ENCODE measurements at places on chromosomes 2 and 18. TPM values are rescaled to one million over a fixed set of nuclear protein-coding genes. Genes with fewer than 3 reads are reported as not detected.

DNA sequence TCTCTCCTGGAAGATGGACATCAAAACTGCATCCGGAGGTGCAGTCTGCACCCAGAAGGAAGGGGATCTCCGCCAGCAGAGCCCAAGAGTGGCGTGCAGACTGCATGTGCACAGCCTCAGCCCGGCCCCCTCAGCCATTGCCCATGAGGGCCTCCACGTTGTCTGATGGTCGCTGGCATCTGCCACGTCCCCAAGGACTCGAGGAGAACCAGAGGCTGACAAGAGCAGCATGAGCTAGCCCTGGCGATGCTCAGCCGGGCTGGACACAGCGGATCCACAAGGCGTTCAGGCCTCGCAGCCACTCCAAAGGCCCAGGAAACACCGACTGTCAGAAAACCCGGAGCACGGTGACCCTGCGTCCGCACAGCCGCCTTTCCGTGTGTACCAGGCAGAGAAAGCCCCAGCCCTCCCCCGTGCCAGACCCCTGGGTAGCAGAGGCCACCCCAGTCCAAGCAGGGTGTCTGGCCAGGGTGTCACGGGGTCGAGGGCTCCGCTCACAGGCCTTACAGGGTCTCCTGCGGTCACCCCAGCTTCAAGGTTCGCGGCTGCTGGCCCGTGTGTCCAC is 48.3 kb downstream of the SLC66A2 start:
- no peak for DNase-seq
- no peak overlapping the region for H3K4me3 ChIP-seq
- no peaks in the 10 kb centered on the region for H3K4me1 ChIP-seq

- DNase-seq, result no peak
- no peaks in the 10 kb centered on the region for H3K36me3 ChIP-seq
- peaks cover 2% of the 10 kb centered on the region for H3K27me3 ChIP-seq
- H3K27ac ChIP-seq, result no peak overlapping the region
- H3K4me1 ChIP-seq, result no peaks in the 10 kb centered on the region
- no peak overlapping the region for H3K4me3 ChIP-seq
Observed at GRCh38 chr2:23480957-23481797, 96.2 kb downstream of the KLHL29 start.

DNA sequence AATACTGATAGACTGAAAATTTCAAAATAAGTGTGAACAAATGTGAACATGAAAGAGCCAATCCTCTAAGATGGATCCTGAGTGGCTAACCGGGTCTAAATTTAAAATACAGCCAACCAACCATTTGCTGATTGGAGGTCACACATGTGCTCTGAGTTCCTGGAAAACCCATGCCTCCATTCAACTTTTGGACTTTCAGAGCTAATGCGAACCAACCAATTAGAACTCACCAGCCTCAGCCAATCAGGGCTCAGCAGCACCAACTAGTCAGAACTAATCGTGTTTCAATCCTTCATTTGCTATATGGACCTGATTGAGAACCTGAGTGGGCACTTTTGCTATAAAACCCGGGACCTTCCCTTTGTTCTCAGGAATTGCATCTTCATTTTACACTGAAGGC is 111.5 kb downstream of the MEP1B start:
- no peak overlapping the region for H3K27ac ChIP-seq
- no peak for DNase-seq
- no peaks in the 10 kb centered on the region for H3K27me3 ChIP-seq
- H3K36me3 ChIP-seq, result no peaks in the 10 kb centered on the region

DNA sequence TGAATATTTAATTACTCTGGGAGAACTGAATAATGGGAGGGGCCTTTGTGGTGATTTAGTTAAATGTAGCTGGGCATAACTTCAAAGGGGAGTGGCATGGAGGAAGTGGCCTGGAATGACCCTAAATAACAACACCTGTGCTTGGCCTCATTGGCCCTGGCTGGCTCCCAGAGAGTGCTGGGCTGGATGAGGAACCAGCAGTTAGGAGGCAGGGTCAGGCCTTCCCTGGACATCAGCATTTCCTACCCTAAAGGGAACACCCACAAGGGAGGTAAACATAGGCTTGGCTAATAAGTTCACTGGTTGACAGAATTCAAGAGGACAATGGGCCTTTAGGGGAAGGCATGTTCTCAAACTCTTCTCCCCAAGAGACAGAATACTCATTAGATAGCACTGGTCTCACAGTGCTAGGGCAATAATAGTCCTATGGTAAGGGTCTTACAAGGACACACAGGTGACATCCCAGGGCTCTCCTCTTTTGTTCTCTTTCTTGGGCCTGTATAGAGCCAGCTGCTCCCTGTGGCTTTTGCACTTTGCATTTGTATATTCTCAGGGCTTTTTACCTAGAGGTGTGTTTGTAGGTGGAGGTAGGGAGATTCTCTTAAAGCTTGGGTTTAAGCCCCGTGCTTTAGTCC is 106.8 kb downstream of the ZNF519 start:
- no peak overlapping the region for H3K27ac ChIP-seq
- no peak overlapping the region for H3K4me3 ChIP-seq
- H3K36me3 ChIP-seq, result no peaks in the 10 kb centered on the region
- no peaks in the 10 kb centered on the region for H3K27me3 ChIP-seq
- no peaks in the 10 kb centered on the region for H3K4me1 ChIP-seq

GRCh38 chr2:134628453-134628852 is 90.3 kb downstream of the TMEM163 start:
- no peak overlapping the region for H3K4me3 ChIP-seq
- H3K27me3 ChIP-seq, result no peaks in the 10 kb centered on the region
- no peaks in the 10 kb centered on the region for H3K36me3 ChIP-seq
- no peaks in the 10 kb centered on the region for H3K4me1 ChIP-seq
- no peak overlapping the region for H3K27ac ChIP-seq
- no peak for DNase-seq

DNA sequence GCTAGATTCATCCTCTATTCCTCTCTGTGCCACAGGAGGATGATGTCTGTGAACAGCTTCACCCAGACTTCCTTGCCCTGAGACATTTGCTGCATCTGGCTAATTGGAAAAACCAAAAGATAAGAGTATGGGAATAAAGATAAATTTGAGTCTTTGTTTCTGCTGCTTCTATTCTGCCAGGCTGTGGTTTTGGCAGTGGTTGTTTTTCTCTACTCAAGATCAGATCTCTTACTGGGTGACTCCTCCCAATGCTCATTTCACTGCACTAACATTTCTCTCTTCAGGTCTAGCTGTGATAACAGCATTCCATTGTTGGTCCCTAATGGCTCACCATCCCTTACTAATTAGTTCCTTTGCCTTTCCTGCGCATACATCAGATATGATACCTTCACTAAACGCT is 89.5 kb downstream of the CALCRL start:
- no peak overlapping the region for H3K27ac ChIP-seq
- H3K4me1 ChIP-seq, result peaks cover 15% of the 10 kb centered on the region
- no peak for DNase-seq
- H3K27me3 ChIP-seq, result no peaks in the 10 kb centered on the region

- no peaks in the 10 kb centered on the region for H3K36me3 ChIP-seq
- no peak within 1 kb of the TSS for H3K4me3 ChIP-seq
- no peak for DNase-seq
- no peaks in the 10 kb centered on the region for H3K27me3 ChIP-seq
Observed at GRCh38 chr18:54828281-54828881, at the start of gene RAB27B. Gene RAB27B, plus strand, starts transcription at chr18:54828477. Its CDS starts 49,109 bp downstream, at chr18:54877586.

DNA sequence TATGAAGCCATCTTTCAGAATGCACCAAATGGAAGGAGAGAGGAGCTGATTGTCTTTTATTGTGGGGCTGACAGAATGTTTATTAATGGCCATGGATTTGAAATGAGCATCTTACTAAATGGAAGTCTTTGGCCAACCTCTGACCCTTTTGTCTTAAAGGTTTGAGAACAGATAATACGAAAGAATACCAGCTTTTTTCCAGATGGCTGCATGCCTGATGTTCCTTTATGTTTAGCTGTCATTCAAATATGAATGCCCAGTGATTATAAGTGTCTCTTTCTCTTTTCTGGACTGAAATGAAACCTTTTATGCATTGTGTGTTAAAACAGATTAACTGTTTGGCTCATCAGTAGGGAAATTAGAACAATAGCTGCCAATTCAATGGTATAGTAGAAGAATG is 46.0 kb downstream of the PARD3B start:
- H3K27ac ChIP-seq, result no peak overlapping the region
- H3K27me3 ChIP-seq, result no peaks in the 10 kb centered on the region
- no peaks in the 10 kb centered on the region for H3K4me1 ChIP-seq
- no peak for DNase-seq

EVX2 gene
- polyA plus RNA-seq, result not detected

All from CD14-positive monocyte (primary cell).